ENCODE measurements at places on chromosomes 13 and 19.

GRCh38 chr19:39765091-39766076 lies 13.3 kb upstream of the LEUTX start:
- peak; percentile 27 for DNase-seq

- no peak for DNase-seq
These were observed 165.1 kb downstream of the COG6 start for GRCh38 chr13:39820606-39821005.

GRCh38 chr19:44686896-44687295 lies 12.1 kb upstream of the CEACAM16 start:
- no peak for DNase-seq

- peak; percentile 48 for DNase-seq
These were observed 7.2 kb downstream of the SLITRK5 start for GRCh38 chr13:87678372-87678752.

GRCh38 chr19:49109051-49109450 lies 5.1 kb upstream of the LIN7B start:
- DNase-seq: no peak

- no peak for DNase-seq
These were observed 7.1 kb upstream of the PSMC4 start for GRCh38 chr19:39963898-39964297.

DNA sequence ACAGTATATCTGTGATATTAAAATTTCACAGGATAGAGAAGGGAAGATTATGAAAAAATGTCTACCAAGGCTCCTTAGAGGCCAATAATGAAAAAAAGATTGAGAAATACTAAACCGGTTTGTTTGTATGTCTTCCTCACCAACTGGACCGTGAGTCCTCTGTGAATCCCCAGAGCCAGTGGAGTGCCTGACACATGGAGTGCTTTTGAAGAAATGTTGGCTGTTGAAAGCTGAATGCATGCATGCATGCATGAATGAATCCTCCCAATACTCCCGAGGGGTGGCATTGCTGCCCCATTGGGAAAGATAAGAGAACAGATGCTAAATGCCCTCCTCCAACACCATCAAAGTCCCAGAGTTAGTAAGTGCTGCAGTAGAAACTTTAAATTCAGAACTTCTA lies 152.7 kb upstream of the SERP2 start:
- DNase-seq: no peak

GRCh38 chr19:2097203-2097885 lies 629 bp downstream of the IZUMO4 start:
- no peak for DNase-seq

DNA sequence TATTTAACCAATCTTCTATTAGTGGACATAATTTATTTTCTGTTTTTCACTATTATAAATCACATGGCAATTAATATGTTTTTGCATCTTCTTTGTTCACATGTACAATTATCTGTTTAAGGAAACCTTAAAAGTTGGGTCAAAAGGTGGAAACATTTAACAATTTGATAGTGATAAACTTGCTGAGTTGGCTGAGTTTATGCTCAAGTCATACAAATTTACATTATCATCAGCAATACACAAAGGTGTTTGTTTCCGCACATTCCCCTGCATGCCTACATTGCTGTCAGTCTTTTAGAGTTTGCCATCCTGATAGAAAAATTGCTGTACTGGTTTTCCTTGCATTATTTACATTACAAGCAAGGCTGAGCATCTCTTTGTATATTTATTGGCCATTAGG lies 139.5 kb downstream of the KCNRG start:
- no peak for DNase-seq

All from NCI-H2081 (cell line).